Activated CD8-positive, alpha-beta memory T cell treated with anti-CD3 and anti-CD28 coated beads for 1 hour (primary cell): ENCODE measurements at places on chromosomes 2 and 18.

- no peak for DNase-seq
Observed at GRCh38 chr2:238936162-238937052, 88.5 kb downstream of the TWIST2 start.

- DNase-seq, result no peak
Observed at GRCh38 chr2:166764216-166764615, 124.1 kb upstream of the XIRP2 start.

GRCh38 chr2:197954328-197954727 is 149.9 kb downstream of the PLCL1 start:
- no peak for DNase-seq

GRCh38 chr2:69975136-69975852 is 13.9 kb upstream of the ASPRV1 start:
- DNase-seq, result no peak

DNA sequence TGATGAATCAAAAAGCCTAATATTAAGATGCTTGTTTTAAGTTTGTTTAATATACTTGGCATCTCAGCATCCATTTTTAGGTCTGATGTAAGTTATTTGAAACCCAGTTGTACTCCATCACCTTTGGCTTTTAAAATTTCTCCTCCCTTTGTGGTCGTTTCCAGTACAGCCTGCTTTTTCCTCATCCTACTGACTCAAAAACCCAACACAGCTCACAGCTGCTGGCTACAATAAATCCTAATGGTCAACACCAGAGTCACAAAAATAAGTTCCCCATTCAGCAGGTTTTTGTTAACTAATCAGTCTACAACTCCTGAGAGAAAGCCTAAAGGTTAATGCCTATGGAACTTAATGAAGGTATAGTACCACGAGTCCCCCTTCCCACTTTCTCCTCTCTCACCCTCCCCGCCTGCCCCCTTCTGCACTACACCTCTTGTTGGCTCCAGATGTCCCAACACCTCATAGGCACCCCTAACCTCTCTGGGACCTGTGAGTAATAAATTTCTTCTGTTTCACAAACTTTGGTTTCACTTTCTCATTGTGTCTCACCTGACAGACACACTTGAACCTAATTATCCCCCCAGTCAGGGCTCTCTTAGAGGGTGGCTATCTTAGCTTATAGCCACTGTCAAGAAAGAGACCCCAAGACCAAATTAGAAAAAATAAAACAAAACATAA is 148.6 kb downstream of the GALNT1 start:
- no peak for DNase-seq

- DNase-seq, result no peak
Observed at GRCh38 chr18:29780816-29781215, 1261.7 kb downstream of the DSC3 start.

DNA sequence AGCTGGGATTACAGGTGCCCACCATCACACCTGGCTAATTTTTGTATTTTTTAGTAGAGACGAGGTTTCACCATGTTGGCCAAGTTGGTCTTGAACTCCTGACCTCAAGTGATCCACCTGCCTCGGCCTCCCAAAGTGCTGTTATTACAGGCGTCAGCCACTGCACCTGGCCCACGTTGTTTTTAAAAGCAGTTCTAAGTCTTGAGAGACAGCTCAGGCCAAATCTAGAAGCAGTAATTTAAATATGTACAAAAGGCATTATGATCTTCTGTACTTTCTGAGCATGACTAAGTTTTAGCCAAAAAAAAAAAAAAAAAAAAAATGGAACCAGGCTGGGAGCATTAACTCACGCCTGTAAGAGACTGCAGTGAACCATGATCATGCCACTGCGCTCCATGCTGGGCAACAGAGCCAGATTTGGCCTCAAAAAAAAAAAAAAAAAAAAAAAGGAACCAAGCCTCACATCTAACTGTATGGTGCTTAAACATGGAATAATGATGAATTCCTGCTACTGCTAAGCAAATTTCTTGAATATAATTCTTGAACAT is 4.0 kb downstream of the ABHD3 start:
- no peak for DNase-seq

GRCh38 chr2:48272199-48272598 is 257.8 kb upstream of the STON1 start:
- no peak for DNase-seq

GRCh38 chr2:136162438-136162837 is 44.5 kb upstream of the CXCR4 start:
- DNase-seq, result no peak
